HFFc6 (cell line): ENCODE measurements at places on chromosomes 12 and 14.

- no peak for DNase-seq
Measured at GRCh38 chr14:77610553-77610952, 5.9 kb downstream of the SPTLC2 start.

GRCh38 chr14:75335571-75335970 lies 56.9 kb downstream of the FOS start:
- DNase-seq, result no peak

- DNase-seq, result no peak
Measured at GRCh38 chr12:15928870-15929571, 17.9 kb downstream of the DERA start.

GRCh38 chr12:44384136-44384535 lies 492.0 kb downstream of the NELL2 start:
- no peak for DNase-seq

DNA sequence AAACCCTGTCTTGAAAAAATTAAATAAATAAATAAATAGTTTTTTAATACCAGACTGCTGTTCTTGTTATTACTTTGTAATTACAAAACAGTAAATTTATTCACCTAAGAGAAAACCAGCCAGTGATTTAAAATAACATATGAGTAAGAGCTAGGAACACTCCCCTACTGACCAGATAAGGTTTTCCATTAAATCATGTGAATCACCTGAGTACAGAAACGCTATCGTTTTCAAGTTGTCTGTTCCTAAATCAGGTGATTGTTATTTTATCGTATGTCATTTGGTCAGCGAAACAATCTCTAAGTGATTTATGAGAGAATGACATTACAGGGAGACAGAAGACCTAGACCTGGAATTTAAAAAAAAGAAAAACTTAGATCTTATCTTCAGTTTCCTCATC lies 47.3 kb downstream of the RPS29 start:
- DNase-seq, result no peak

GRCh38 chr12:132776816-132777568 lies 15.4 kb upstream of the ANKLE2 start:
- no peak for DNase-seq

DNA sequence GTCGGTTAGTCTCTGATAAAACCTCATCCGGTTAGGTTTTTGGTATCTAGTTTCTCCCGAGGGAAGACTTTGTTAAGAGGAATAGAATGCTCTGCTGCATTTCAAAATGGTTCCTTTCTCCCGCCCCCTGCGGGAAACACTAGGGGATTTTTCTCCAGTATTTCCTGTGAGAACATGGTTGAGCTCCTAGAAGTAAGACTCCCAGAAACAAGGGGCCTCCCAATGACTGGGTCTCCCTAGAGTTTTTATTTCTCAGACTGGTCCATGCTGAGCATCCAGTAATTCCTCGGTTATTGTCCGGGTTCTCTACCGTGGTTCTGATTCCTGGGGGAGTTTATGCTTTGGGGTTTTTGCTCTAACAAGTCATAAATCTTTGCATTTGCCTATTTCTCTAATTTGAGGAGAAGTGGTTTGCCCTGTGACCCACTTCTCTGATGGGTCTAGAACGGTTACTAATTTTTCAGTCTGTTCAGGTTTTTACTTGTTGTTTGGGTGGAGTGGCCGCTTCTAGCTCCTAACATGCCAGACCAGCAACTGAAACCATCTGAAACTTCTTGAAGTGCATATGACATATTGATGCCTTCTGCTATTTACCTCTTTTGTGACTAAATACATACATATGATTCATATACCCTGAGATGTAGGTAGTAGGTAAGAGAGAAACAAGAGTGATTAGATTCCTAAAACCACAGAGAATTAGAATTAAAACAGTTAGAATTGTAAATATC lies 25.1 kb downstream of the TESPA1 start:
- no peak for DNase-seq

DNA sequence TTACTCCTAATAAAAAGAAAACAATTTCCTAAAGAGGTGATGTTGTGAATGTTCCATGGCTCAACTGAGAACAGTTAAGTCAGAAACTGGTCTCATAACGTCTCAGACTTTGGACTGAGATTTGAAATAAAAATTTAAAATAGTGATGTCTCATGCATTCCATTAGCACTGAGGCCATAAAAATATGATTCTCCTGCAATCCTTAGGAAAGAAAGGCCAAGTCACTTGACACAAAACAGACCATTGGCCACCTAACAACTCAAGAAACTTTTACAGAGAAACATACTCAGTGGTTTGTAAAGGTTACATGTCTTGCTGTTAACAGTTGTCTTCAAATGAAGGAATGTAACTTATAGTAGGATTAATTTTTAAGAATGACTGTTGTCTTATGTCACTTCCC lies 58.1 kb downstream of the STAB2 start:
- DNase-seq, result peak; percentile 50

DNA sequence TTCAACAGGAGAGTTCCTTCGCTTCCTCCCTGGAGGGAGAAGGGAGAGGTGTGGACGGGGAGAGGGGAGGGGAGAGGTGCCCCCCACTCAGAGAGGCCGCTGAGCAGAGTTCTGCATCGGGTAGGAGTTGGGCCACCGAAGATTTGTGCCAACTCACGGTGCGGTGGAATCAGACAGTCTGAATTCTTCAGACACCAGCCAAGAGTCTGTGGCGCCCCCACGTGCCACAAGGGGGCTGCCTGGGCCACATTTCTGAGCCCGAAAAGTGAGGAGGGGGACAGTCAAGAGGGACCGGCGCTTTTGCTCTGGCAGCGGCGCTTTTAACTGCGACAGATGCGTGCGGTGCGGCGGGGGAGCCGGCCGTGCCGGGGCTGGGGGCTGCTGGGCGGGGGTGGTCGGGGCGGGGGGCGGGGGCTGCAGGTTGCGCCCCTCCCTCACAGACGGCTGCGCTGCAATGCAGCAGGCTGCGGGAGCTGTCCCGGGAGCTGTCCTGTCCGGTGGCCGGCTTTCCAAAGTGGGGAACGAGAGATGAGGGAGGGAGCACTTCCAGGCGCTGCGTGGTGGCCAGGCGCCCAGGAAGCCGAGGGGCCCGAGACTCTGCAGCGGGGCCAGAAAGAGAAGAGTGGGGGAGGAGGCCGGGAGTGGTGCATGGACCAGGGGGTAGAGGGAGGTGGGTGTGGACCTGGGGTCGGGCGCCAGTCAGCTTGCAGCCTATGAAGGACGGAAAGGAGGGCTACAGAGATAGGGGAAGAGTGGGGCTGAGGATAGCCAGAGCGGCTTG lies 975 bp upstream of the RTL1 start:
- no peak for DNase-seq

GRCh38 chr14:101512376-101512695 lies 49.0 kb upstream of the DIO3 start:
- no peak for DNase-seq

- peak; percentile 93 for DNase-seq
Measured at GRCh38 chr12:124694846-124695497, 127.6 kb upstream of the NCOR2 start.

DNA sequence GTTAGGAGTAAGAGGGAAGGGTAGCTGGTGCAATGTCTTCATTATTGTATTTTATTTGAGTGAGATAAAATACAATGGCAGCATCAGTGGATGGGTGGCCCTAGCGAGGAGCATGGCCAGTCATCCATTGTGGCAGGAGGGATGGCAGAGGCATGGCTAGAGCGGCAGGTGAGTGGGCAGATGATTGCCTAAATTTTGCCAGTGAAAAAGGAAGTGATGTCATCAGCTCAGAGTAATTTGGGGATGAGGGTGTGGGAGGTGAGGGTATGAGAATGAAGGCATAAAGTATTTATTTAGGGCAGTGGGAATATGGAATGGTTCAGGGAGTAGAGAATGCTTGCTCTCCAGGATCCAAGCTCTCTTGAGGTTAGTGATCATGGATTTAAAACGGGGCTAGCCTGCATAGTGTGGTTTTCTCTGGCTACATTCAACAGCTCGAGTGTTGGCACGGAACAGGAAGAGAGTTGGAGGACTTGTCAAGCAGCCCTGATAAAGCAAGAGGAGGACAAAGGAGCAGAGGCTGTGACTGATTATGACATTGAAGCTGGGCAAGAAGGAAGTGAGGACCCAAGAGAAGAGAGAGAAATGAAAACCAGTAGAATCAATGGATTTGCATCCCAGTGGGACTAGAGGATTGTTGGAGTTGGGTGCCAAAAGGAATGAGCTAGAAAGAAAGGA lies 18.7 kb upstream of the SERPINA6 start:
- DNase-seq, result no peak

- peak; percentile 46 for DNase-seq
Measured at GRCh38 chr14:67532998-67533753, at the start of gene PLEKHH1. TSS of gene PLEKHH1 (plus strand) at chr14:67533290. CDS start at chr14:67541868, 8,578 bp downstream.

DNA sequence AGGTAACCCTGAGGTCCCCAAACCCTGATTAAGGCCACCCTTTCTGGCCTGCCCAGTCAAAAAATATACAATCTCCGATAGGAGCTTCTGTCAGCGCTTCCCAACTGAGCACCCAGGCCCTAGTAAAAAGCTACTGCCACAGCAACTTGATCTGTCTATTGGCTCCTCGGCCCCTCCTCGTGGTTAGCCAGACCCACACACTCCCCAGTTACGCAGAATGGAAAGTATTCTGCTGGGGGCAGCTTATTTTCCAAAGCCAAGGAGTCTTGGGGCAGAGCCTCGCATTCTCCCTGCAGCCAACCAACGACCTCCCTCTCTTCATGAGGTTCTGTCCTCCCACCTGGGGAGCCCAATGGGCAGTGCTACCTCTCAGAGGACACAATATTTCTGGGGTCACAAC lies 32.1 kb downstream of the FMNL3 start:
- no peak for DNase-seq

GRCh38 chr12:111636209-111636945 lies 37.3 kb upstream of the ATXN2 start:
- DNase-seq, result peak; percentile 53

- no peak for DNase-seq
Measured at GRCh38 chr12:113063396-113064350, 7.1 kb downstream of the DTX1 start.

- DNase-seq, result no peak
Measured at GRCh38 chr12:15526033-15526432, 203.7 kb downstream of the PTPRO start.

DNA sequence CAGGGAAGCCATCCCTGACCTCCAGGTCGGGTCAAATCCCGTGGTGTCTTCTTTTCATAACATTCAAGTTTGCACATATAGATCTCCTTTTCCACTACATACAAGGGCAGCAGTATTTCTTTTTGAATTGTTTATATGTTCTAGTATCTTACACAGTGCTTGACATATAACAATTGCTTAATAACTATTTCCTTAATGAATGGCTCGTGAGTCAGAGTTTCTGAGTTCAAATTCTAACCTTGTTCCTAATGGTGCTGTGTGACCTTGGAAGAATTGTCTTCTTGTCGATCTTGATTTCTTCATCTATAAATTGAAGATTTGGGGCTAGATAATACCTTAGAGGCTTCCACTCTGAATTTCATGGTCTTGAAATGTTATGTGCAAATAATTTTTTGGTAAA lies 57.2 kb upstream of the PELI2 start:
- DNase-seq, result no peak

DNA sequence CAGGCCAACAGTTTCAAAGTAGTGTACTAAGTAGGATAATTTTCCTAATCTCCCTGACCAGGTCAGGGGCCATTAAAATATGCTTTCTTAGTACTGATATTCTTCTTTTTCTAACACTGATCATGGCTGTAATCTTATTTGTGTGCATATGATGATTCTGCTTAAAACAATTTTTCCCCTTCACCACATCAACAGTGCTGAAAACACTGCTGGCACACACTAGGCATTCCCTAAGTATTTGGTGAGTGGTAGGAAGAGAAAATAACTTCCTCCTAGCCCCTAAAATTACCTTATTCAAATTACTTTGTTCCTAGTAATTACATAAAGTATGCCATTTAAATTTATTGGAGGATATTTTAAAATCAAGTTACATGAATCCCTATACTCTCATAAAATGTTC lies 49.9 kb upstream of the BBS10 start:
- DNase-seq, result no peak

DNA sequence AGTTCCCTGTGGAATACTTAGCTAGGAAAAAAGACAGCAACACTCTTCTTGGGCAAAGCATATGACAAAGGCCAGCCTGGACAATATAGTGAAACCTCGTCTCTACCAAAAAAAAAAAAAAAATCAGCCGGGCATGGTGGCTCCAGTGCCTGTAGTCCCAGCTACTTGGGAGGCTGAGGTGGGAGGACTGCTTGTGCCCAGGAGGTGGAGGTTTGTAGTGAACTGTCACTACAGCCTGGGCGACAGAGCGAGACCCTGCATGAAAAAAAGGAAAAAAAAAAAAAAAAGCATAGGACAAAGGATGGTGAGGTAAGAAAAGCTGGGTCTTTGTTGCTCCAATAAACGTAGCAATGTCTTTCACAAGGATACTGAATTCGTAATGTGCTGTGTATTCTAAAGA lies 1.1 kb downstream of the TXNDC16 start:
- DNase-seq, result no peak

DNA sequence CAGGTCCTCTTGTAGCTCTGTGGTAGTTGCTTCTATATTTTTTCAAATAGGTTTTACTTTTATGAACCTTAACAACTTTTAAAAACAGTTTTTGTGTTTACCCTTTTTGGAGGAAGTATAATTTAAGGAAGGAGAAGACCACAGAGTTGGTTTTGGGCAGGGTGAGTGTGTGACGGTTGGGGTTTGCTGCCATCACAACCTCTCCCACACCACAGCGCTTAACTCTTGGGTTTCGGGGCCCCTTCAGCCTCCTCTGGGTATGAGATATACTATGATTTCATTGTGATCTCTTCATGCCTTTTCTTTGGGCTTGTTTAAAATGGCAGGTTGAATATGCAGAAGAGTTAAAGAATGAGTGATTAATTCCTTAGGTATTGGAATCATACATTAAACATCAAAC lies 228.7 kb upstream of the CRY1 start:
- no peak for DNase-seq

DNA sequence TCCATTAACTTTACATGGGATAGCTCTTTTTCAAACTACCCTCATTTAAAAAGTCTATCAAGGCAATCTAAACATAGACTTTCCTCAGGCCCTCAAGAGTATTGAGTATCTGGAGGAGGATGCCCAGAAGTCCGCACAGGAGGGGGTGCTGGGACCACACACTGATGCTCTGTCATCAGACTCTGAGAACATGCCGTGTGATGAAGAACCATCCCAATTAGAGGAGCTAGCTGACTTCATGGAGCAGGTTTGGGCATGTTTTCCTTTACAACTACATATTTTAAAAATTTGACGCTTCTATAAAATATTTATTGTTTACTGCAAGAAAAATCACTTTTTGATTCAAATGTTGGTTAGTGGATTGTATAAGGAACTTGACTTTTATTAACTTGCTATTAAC lies 93.5 kb downstream of the EP400 start:
- DNase-seq, result no peak

DNA sequence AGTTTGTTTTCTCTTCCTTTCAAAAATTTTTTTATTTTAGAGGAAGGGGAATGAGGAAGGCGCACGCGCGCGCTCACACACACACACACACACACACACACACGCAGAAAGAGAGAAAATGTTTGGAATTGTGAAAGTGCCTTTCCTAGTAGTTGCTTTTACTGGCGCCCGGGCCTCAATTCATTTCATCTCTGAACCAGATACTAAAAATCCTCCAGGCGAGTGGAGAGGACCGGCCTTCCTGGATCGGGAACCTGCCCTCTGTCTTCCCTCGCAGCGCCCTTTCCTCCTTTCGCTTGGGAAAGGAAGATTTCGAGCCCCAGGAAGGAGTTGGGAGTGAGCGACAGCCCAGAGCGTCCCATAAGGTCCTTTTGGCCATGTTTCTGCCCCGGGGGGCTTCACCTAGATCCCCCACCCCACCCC lies 7.8 kb upstream of the TBX3 start:
- DNase-seq, result no peak

- no peak for DNase-seq
Measured at GRCh38 chr12:62691309-62691708, 224.7 kb downstream of the MON2 start.

GRCh38 chr14:94213021-94213420 lies 38.9 kb downstream of the PPP4R4 start:
- no peak for DNase-seq

- no peak for DNase-seq
Measured at GRCh38 chr12:119014368-119014767, 33.0 kb downstream of the SRRM4 start.
